ENCODE measurements at places on chromosomes 2 and 18.
A peak's percentile ranks its signal among the peaks of the same experiment; 100 is the strongest.

DNA sequence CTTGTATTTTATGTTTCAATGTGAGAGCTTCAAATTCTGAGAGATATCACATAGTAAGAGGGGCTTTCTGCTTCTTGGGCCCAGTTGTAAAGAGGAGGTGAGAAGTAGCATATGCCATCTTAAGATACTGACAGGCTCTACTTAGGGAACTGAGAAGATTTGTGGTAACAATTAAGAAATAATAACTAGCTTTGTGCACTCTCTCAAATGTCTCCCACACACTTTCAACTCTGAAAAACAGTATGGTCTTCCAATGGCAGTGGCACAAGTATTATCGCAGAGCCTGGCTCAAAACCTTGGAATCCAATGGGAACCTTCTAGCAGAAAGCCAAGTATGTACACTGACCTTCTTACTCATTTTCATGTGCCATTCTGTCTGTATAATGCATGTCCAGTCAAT is 80.3 kb upstream of the FAM237A start:
- DNase-seq: no peak

- no peak for DNase-seq
Measured at GRCh38 chr18:78406743-78407465, 572.7 kb upstream of the SALL3 start.

DNA sequence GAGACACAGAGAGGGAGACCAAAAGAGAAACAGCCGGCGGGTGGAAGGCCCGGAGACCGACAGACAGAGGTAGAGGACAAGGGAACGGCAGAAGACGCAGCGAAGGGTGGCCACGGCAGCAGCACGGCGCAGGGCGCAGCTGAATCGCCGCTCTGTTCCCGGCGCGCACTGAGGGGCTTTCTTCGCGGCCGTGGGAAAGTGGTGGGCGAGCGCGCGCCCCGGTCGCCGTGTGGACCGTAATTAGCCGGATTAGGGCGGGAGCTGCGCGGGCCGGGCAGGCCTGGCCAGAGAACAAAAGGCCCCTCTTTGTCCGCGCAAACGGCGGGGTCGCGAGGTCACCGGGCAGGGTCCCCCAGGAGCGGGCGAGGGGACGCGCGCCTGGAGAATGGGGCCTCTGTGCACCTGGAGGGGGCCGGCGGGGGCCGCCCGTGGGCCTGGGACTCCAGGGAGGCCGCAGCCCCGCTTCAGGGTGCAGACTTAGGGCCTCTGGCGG is 158.3 kb downstream of the ZFP36L2 start:
- DNase-seq: no peak

GRCh38 chr2:196337208-196337953 is 166.0 kb upstream of the STK17B start:
- no peak for DNase-seq

- DNase-seq: no peak
Measured at GRCh38 chr2:210616074-210616473, 59.7 kb downstream of the CPS1 start.

DNA sequence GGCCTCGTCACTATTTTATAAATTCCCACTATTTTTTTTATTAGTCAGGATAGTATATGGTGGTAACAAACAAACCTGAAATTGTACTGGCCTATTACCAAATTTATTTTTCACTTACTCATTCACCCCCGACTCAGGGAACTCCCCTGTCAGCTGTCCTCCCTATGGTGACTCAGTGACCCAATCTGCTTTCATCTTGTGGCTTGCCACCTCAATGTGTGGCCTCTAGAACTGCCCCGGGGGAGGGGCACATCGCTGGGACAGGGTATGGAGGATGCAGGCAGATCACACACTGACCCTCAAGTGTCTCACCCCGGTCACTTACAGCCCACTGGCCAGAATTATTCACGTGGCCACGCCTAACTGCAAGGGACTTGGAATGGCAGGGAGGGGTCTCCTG is 71.6 kb downstream of the ACTR2 start:
- DNase-seq: no peak

DNA sequence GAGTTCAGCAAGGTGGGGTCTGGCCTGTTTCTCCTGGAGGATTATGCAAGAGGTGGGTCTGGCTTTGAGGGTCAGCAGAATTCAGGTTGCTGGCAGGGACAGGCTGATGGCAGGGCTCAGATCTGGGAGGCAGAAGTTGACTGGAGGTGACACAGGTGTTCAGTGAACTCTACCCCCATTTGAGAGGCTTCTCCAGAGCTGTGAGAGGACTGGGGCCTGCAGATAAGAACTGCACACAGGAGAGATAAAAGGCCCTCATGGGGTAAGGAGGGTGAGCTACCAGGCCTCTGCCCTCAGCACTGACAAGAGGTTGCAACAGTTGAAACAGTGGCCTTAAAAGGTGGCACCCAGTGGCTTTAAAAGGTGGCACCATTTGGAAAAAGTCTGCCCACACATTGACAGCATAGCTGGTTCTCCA is 13.1 kb downstream of the MOCOS start:
- no peak for DNase-seq

GRCh38 chr2:235097196-235097595 is 145.4 kb downstream of the SH3BP4 start:
- DNase-seq: no peak

DNA sequence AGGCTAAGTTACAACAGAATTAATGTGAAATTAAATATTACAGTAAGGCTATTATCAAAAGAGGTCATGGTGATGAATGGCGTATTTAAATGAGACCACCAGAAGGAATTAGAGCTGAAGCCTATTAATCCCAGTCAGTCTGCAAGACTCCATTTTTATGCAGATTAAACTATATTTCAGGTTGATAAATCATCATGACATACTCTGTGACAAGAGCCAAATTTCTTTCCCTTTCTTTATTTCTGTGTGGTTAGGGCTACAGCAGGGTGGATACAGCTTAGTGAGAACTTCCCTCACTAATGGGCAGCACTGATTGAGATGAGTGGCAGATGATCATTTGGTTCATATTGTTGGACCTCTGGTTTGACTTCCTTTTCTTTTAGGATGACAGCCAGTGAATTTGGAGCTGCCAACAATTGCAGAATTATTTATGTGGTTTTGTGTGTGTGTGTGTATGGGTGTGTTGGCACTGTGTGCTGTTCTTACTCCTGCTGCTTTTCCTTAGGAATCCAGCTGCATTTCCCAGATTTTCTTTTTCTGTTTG is 481.3 kb downstream of the PIK3C3 start:
- DNase-seq: no peak

DNA sequence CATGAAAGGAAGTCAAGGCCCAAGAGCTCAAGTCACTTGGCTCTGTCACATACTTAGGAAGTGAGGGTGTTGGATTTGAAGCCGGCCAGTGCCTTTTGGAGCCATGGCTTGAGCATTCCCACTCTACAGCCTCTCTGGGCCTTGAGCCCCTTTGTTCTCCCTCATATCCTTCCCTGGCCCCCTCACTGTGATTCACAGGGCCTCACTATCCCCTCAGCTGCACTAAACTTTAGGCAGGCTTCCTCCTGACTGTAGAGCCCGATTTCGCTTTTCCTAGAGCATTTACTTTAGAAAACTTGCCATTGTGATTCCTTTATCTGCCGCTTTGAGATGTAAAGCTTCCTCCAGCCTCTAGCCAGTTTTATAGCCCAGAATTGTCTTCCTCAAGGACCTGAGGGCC is 107.6 kb downstream of the FBXO15 start:
- DNase-seq: no peak

GRCh38 chr2:217903859-217904613 is 98.8 kb downstream of the TNS1 start:
- DNase-seq: no peak

DNA sequence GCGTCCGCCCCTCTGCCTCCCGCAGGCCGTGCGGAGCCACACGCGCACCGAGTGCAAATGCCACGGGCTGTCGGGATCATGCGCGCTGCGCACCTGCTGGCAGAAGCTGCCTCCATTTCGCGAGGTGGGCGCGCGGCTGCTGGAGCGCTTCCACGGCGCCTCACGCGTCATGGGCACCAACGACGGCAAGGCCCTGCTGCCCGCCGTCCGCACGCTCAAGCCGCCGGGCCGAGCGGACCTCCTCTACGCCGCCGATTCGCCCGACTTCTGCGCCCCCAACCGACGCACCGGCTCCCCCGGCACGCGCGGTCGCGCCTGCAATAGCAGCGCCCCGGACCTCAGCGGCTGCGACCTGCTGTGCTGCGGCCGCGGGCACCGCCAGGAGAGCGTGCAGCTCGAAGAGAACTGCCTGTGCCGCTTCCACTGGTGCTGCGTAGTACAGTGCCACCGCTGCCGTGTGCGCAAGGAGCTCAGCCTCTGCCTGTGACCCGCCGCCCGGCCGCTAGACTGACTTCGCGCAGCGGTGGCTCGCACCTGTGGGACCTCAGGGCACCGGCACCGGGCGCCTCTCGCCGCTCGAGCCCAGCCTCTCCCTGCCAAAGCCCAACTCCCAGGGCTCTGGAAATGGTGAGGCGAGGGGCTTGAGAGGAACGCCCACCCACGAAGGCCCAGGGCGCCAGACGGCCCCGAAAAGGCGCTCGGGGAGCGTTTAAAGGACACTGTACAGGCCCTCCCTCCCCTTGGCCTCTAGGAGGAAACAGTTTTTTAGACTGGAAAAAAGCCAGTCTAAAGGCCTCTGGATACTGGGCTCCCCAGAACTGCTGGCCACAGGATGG is 7.1 kb upstream of the WNT10A start:
- DNase-seq: no peak

GRCh38 chr2:130759906-130760753 is 4.8 kb downstream of the AMER3 start:
- peak; percentile 93 for DNase-seq

GRCh38 chr18:73707035-73707434 is 440.6 kb downstream of the FBXO15 start:
- no peak for DNase-seq

- DNase-seq: no peak
Measured at GRCh38 chr2:33588232-33588631, 10.9 kb downstream of the FAM98A start.

DNA sequence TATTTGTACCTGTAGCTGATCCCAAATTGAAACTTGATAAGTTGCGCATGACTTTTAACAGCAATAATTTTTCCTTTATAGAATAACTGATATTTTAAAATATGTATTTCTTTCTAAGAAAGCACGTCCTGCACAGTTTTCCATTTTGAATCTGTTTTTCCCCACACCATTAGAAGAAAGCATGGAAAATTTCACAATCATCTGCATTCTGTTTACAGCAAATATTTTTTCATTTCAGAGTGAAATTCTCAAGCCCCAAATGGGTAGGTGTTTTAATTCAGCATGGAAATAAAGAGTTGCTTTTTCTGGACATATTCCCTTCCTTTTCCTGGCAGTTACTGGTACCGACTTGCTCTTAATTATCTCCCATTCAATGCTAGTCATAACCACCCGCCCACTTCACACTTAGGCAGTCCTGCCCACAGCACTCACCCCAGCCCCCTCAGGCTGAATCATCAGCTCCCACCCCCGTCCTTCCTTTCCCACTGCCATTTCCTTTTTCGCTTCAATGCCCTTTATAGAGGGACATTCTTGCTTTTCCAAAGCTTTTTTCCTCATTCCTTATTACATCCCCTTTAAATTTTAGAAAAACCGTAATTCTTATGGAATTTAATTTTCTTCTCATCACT is 89.2 kb upstream of the GLS start:
- no peak for DNase-seq

DNA sequence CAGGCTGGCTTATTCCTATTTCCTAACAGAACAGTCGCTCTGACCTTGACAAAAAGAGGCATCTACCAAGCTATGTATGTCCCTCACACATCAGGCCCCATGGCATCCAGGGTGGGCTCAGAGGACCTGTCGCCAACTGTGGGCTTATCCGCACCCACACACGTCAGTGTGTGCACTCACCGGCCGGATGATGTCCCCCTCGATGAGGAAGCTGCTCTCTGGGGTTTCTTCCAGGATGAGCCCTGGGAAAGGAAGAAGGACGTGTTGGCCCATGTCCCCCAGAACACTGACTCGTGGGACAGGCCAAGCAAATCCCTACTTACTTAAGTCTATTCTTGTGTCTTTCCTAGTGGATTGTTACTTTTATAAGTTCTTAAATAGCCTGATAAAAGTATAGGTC is 3.1 kb downstream of the ASTL start:
- no peak for DNase-seq

- DNase-seq: peak; percentile 22
Measured at GRCh38 chr18:44732599-44732998, 51.9 kb downstream of the SETBP1 start.

- no peak for DNase-seq
Measured at GRCh38 chr2:3635171-3635974, 22.6 kb upstream of the ALLC start.

- no peak for DNase-seq
Measured at GRCh38 chr18:3283908-3284307, 22.0 kb downstream of the MYL12B start.

- no peak for DNase-seq
Measured at GRCh38 chr2:152658221-152658620, 59.0 kb downstream of the PRPF40A start.

GRCh38 chr18:24026457-24026856 is 11.9 kb downstream of the TTC39C start:
- no peak for DNase-seq

- no peak for DNase-seq
Measured at GRCh38 chr2:84906108-84906899, 848 bp downstream of the TMSB10 start.

DNA sequence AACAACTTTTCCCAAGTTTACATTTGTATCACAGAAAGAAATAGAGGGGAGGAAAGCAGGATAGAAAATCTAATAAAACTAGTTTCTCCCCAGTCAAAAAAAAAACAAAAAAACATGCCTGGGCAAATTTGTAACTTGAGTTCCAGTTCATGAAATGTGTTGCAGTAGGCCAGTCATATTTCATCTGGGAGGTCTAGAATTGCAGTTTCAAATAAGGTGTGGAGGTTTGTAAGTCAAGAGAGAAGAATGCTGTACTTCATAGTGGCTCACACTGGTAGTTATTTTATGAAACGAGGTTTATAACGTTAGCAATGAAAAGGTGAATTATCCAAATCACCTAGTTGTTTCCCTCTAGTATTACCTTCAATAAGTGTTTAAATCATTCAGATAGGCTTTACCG is 1313.9 kb upstream of the SLC39A10 start:
- DNase-seq: no peak

- DNase-seq: no peak
Measured at GRCh38 chr2:46983065-46983801, 67.6 kb upstream of the MCFD2 start.

DNA sequence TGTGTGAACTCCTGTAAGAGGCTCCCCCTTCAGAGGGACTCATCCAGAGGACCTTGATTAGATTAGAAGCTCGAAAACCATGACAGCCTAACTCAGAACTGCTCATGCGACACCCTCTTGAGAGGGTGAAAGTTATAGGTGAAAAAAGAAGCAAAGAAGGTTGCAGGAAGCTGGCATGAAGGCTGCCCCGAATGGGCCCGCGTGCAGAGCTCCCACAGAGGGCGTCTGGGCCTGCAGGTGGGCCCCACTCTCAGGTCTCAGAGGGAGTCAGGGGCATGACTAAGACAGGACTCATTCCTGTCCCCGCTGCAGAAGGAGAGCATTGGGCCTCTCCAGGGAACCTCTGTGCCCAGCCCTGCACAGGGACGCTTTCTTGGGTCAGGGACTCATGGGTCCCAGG is 235.4 kb downstream of the EIPR1 start:
- no peak for DNase-seq

DNA sequence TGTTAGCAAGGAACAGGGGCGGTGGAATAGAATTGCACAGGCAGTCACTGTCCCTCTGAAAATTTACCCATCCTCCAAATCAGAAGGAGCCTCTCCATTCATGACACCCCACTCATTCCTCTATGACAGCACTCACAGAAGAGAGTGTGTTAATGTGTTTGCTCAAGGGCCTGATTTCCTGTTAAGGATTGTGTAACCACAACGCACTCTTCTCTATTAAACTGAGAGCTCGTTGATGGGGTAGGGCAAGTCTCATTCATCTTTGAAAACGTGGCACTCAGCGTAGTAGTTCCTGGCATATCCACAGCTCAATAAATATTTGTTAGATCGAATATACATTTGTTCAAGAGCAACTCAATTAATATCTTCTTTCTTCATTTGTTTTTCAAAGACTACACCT is 106.4 kb downstream of the VAPA start:
- peak; percentile 44 for DNase-seq
